ENCODE measurements at places on chromosomes 13 and 19.

DNA sequence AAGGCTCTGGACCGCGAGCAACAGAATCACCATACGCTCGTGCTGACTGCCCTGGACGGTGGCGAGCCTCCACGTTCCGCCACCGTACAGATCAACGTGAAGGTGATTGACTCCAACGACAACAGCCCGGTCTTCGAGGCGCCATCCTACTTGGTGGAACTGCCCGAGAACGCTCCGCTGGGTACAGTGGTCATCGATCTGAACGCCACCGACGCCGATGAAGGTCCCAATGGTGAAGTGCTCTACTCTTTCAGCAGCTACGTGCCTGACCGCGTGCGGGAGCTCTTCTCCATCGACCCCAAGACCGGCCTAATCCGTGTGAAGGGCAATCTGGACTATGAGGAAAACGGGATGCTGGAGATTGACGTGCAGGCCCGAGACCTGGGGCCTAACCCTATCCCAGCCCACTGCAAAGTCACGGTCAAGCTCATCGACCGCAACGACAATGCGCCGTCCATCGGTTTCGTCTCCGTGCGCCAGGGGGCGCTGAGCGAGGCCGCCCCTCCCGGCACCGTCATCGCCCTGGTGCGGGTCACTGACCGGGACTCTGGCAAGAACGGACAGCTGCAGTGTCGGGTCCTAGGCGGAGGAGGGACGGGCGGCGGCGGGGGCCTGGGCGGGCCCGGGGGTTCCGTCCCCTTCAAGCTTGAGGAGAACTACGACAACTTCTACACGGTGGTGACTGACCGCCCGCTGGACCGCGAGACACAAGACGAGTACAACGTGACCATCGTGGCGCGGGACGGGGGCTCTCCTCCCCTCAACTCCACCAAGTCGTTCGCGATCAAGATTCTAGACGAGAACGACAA, 1.8 kb downstream of the PCDH17 start:
- DNase-seq = peak; percentile 79

DNA sequence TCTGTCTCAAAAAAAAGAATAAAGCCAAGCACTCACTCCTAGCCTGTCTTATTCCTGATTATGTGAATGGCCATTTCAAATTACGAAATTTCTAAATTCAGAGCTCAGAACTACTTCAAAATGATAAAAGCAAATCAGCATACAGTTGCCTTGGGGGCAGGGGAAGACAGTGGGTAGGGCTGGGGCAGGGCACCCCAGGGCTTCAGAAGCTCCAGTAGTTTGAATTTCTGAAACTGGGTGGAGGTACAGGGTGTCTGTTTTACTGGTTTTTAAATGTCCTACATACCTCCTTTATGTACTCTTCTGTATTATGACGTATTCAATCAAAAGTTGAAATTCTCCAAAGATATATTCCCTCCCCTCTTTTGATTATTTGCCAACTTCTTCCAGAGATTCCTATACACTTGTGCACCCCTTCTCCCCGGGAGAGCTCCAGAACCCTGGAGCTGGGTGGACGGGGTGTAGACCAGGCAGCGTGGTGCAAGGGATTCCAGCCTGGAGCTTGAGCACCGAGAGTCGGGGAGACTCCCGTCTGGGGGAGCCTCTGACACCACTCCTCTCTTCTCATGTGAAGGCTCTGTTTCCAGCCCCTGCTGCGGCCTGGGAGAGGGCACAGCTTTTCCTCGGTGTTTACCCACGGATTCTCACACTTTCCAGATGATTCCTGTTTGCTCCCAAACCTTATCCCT, 84.7 kb upstream of the GPR183 start:
- DNase-seq = no peak

GRCh38 chr19:40703029-40703755, 12.7 kb upstream of the NUMBL start:
- no peak for DNase-seq

- DNase-seq = no peak
Measured at GRCh38 chr19:29189033-29189360, 24.0 kb downstream of the UQCRFS1 start.

GRCh38 chr19:30173593-30174356, 198.4 kb upstream of the ZNF536 start:
- DNase-seq = no peak
